ENCODE measurements at places on chromosomes 5 and 9.
A peak's percentile ranks its signal among the peaks of the same experiment; 100 is the strongest.

DNA sequence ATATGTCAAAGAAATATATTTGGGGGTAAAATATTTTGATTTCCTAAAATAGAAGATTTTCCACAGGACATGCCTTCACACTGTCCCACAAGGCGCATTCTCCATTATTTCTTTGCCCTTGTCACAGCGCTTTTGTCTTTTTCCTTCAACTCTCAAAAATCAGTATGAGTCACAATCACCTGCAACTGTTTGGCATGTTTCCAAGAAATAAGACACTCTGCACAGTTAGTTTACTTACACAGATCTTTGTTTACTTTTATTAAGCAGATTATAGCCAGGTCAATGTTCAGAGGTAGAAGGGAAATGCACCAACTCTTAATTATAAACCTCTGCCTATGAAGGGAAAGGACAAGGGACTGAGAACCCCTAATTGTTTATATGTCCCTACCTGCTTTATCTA lies 9.5 kb downstream of the CEMIP2 start:
- DNase-seq, result no peak

DNA sequence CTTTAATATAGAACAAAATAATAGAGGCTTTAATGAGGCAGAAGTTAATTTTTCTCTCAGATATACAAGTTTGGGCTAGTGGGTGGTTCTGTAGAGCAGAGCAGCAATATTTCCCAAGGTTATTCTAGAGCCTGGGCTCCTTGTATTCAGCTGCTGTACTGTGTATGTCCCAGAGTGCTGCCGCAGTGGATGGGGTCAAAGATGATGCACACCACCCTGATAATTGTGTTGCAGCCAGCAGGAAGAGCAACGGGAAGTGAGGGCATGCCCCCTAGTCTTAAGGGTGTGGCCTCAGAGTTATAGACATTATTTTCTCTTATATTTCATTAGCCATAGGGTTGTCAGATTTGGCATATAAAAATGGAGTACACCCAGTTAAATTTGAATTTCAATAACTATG lies 23.9 kb upstream of the KIF4B start:
- no peak for DNase-seq

GRCh38 chr9:6072865-6073264 lies 57.4 kb upstream of the RANBP6 start:
- no peak for DNase-seq

DNA sequence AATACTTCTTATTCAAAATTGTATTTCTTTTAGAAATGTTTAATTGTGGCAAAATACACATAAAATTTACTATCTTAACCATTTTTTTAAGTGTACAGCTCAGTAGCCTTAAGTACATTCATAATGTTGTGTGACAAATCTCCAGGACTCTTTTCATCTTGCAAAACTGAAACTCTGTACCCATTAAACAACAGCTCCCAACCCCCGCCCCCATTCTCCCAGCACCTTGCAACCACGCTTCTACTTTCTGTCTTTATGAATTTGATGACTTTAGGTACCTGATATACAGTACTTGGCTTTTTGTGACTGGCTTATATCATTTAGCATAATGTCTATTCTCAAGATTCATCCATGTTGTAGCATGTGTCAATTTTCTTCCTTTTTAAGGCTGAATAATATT lies 2.8 kb upstream of the IL5 start:
- DNase-seq, result peak; percentile 39

DNA sequence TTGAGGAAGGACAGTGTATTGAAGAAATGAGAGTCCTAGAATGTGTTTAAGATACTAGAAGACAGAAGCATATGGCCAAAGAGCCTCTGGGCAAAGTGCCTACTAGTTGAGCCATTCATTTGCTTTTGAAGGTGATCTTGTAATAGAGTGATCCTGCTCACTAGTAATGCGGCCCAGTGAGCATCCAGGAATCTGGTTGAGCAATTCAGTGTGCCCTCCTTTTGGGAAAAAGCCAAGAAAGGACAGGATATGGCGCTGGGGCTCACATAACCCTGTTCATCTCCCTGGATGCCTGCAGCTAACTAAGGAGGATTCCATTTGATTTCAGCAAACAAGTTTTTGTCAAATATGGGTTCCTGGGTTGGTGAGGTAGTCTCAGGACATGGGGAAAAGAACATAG lies 16.3 kb downstream of the ADAM19 start:
- no peak for DNase-seq

DNA sequence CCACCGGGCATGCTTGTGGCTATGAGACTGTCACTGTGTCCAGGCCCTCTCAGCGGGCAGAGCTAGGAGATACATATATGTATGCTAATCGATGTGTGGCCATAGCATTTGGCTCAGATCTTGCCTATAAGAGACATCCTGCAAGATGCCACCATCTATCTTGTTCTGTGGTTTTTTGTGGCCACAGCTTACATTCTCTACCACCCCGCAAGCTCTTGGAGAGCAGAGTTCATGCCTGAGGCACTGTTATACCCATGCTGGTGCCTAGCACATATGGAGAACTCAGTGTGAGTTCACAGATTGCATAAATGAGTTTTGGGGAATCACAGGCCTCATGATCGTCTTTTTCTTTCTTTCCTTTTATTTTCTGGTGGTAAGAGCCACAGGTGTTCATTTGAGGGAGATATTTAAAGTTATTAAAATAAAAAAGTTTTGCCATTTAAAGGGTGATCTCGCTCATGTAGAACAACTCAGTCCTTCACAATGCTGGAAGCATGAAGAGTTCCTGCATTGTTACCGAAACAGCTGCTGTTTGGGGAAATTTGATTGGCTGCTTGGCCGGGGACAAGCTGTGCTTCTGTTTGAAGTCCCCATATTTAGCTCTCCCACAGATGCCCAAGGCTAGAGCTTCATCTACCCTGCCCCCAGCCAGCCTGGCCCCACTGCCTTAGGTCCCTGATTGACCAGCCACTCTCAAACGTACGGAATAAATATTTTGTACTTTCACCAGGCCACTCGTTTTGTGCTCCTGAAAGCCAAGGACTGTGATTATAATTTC lies 169.2 kb upstream of the MAP1B start:
- DNase-seq, result no peak

- DNase-seq, result no peak
Observed at GRCh38 chr5:109921735-109922380, 232.1 kb downstream of the MAN2A1 start.

DNA sequence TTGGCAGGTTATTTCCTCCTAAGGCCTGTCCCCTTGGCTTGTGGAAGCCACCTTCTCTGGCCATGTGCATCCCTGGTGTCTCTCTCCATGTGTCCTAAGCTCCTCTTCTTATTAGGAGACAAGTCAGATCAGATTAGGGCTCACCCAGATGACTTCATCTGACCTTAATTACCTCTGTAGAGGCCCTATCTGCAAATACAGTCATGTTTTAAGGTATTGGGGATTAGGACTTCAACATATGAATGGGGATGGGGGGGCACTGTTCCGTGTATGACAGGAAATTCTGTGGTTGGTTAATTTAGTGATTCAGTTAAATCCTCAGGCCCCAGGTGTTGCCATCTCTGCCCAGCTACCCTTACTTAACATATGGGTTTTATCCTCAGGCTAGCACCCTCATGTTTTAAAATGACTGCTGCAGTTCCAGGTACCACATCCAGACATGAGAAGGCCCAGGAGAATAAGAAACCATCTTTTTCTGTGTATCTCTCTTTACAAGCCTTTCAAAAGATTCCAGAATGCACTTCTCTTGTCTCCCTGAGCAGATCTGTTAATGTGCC lies 51.9 kb upstream of the RAI14 start:
- DNase-seq, result no peak

DNA sequence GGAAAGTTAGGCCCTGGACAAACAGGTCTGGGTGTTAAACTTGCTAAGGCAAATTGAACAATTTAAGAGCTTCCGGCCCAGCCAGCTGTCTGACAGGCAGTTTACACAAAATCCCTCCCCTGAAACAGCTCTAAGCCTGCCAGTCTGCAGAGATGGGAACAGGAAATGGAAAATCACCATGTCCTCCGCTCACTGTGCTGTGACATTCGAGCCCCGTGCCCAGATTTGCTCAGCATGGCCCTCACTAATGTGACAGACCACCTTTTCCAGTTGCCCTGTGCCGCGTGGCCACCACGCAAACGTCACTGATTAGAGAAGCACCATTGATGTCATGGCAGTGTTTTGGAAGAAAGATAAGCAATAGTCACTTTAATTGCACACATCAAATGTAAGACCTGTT lies 41.0 kb downstream of the CCNJL start:
- DNase-seq, result no peak

- no peak for DNase-seq
Observed at GRCh38 chr9:108434036-108434435, 421.8 kb downstream of the ACTL7B start.

DNA sequence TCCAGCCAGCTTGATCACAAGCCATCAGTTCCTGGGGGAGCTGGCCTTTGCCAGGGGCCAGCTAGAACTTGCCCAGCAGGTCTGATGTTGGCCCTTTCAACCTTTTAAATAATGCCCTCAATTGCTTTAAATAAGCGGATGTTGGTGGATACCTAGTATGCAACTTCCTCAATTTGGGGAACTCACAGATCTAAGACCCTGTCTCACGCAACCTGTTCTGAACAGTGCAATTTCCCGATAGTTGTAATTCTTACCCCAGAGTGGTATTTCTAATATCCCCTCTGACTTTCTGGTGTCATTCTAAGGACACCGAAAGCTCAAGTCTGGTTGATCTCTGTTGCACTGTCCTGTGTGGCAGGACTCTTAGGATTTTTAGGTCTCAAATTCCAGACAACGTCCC lies 23.1 kb downstream of the GALNT12 start:
- no peak for DNase-seq

DNA sequence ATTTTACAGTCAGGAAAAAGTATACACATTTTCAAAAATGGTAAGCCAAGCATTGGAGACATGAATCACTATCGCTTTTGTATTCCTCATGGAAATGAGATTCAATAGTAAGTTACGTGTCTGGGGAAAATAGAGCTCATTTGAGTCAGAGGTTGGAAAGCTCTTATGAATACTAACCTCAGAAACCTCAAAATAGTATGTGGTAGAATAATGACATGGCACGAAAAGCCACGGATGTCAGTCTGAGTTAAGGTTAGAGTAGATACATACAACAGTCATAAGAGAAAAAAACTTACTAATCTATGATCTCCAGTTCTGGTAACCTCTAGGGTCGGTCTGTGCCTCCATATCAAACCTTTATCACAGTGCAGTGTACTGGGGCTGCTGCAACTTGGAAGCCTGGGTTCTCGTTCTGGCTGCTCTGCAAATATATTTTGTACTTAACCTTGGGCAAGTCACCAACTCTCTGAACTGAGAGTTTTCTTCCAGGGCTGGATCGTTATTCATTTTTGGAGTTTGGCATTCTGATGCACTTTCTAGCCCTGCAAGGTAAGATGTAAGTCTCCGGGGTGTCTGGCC lies 31.8 kb downstream of the MAP1B start:
- DNase-seq, result no peak

DNA sequence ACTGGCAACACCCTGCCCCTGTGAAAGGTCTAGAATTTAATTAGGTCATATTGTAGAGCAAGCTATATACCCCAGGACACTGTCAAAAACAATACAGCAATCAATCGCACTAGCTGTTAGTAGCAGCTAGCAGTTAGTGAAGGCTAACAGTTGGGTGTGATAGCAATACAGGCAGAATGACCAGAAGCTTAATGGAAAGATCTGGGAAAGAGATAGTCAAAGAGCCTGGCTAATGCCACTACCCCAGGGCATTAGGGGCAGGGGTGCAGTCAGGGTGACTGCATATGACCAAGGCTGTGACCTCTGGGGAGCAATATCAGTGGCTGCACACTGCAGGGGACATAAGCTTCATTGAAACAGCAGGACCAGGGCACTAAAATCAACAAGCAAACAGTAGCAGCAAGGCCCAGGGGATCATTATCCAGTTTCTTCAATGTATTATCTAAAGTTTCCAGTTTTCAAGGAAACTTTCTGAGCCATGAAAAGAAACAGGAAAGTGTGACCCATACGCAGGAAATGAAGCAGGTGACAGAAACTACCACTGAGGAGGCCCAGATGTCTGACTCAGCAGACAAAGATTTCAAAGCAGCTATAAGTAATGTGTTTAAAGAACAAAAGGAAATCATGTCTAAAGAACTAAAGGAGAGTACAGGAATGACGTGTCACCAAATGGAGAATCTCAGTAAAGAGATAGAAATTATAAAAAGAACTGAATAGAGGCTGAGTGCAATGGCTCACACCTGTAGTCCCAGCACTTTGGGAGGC lies 82.4 kb downstream of the ZNF354C start:
- peak; percentile 26 for DNase-seq

DNA sequence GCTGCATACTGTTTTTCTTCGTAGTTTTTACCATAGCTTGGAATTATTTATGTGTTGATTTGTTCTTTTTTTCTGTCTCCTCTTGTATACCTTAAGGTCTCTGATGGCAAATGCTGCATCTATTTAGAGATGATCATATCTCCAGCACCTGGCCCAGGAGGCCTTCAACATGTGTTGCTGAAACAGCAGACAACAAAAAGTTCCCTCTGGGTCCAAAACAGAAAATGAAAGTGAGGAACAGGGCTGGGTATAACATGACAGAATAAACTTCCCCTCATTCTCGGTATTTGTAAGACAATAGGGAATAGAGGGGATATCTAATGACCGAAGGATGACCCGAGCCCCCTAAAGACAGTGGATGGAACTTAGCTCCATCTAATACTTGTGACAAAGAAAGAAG lies 22.7 kb upstream of the PCSK1 start:
- no peak for DNase-seq

GRCh38 chr5:167557359-167557758 lies 734.1 kb upstream of the WWC1 start:
- no peak for DNase-seq

- DNase-seq, result no peak
Observed at GRCh38 chr5:1743061-1743768, 56.4 kb downstream of the MRPL36 start.

DNA sequence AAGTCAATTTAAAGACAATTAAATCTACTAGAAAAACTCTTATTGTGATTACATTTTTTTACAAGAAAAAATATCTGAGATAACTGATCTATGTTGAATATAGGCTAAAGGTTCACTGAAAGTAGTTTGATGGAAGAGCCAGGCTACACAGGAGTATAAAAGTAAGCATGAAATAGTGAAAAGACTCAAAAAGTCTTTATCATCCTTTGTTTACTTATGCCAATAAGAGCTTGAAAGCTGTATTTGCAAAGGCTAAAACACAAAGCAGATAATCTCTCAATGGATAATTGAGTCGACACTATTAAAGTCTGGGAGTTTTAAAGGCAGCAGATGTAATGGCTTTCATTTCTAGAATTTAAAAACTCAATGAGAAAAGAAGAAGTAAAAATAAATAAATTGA lies 42.0 kb downstream of the SSBP2 start:
- DNase-seq, result no peak

DNA sequence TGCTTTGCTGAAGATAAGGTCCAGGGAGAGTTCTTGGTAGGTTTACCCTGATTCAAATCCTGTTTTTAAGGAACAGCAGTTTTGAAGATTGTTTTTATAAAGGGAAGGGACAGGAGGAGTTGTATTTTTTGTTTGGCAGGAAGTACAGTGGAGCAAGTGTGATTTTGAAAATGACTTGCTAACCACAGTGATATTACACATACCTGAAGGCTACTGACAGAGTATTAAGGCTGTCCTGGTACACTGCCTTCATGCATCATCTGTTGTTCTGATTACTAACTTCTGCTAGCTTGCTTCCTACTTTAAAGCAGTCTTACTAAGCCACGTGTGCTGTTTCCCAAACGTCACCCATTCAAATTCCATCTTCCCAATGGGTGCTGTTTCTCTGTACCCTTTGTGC lies 559.5 kb upstream of the SGCD start:
- no peak for DNase-seq

Data from stimulated activated CD4-positive, alpha-beta T cell treated with anti-CD3 and anti-CD28 coated beads, Interleukin-4, amount 100 ng/mL, for 4 hours (primary cell).